Type B pancreatic cell (in vitro differentiated cells): ENCODE measurements at places on chromosomes 1 and 21. TPM values are rescaled to one million over a fixed set of nuclear protein-coding genes. Genes with fewer than 3 reads are reported as not detected.

The TCHH gene
- total RNA-seq, result 0.07 and 7.0 TPM in 2 replicates

The PIK3CD gene
- total RNA-seq, result 1.7 and 1.8 TPM in 2 replicates

The SFN gene
- 27.7 and 86.8 TPM in 2 replicates for total RNA-seq

The ATP1A4 gene
- 0.27 and 1.3 TPM in 2 replicates for total RNA-seq

The RSPH1 gene
- 2.1 and 5.2 TPM in 2 replicates for total RNA-seq

DNA sequence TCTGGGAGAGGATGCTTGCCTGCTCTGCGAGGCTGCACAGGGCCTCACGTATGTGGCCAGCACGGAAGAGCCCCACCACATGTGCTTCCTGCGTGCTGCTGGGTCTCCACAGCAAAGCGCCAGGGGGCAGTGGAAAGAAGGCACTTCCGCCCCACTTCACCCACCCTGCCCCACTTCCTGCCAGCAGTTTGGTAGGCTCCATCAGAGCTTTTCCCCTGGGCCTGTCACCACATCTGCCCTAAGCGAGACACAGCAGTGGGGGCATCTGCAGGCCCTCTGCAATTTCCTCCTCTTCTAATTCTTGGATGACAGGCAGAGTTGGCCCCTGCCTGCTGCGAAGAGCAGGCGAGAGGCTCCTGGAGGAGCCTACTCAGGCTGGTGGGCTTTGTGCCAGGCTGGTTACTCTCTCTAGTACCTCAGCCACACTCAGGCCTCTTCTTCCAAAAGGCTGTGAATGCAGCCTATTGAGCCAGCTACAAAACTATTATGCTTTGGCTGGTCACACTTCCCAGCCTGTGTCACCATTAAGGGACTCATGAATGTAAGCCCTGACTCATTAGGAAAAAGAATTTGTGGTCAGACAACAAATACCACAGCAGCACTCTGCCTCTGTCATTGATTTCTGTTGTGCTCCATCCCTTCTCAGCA lies 25.0 kb downstream of the CD244 start:
- DNase-seq, result no peak
- no peaks in the 10 kb centered on the region for H3K36me3 ChIP-seq
- no peak overlapping the region for H3K4me3 ChIP-seq

DNA sequence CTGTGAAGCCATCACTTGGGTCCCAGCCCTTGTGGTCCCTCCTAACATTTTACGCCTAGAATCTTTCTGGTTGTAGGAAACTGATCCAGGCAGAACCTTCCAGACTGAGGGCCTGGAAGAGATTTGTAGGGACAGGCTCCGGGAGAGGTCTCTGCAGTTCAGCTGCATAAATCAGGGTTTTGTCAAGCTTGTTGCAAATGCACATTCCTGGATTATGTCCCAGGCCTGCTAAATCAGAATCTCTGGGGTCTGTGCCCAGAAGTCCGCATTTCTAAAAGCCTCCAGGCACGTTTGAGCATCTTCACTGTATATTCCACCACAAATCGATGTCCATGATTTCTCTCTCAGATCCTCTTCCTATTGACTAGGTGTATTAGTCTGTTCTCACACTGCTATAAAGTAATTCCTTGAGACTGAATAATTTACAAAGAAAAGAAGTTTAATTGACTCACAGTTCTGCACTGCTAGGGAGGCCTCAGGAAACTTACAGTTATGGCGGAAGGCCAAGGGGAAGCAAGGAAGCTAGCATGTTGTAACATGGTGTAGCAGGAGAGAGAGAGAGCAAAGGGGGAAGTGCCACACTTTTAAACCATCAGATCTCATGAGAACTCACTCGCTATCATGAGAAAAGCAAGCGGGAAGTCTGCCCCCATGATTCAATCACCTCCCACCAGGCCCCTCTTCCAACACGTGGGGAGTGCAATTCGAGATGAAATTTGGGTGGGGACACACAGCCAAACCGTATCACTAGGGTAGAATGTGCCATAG lies 1.2 kb upstream of the FHAD1 start:
- no peak overlapping the region for H3K27ac ChIP-seq
- peaks cover 42% of the 10 kb centered on the region for H3K4me1 ChIP-seq
- no peak for DNase-seq
- peaks cover 3% of the 10 kb centered on the region for H3K36me3 ChIP-seq
- peak overlapping the region; percentile 84 for H3K4me3 ChIP-seq

- no peaks in the 10 kb centered on the region for H3K4me1 ChIP-seq
- no peaks in the 10 kb centered on the region for H3K36me3 ChIP-seq
- H3K27me3 ChIP-seq, result peaks cover 3% of the 10 kb centered on the region
- H3K27ac ChIP-seq, result no peak overlapping the region
- no peak for DNase-seq
- H3K4me3 ChIP-seq, result no peak overlapping the region
Observed at GRCh38 chr1:234250747-234251146, 122.5 kb upstream of the COA6 start.

DNA sequence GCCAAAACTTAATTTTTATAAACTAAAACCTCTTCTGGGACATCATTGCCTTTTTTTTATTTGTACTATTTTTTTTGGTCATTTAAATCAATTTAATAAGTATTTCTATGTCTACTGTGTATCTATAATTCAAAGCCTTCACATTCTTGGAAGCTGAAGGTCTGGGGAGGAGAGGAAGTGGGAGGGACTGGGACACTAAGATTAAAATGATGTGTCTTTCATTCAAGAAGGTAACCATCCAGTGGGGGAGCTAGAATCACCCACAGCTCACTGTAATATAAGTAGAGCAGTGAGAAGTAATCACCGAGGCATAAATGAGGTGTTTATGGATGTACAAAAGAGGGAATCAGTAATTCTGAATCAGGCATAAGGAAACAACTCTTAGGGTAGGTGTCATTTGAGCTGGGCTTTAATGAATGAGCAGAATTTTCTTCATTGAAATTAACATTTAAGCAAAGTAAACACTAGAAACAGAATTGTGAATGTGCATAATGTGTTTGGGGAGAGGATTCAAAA lies 52.8 kb downstream of the PTGER3 start:
- H3K36me3 ChIP-seq, result no peaks in the 10 kb centered on the region
- H3K4me1 ChIP-seq, result no peaks in the 10 kb centered on the region
- DNase-seq, result no peak
- no peak overlapping the region for H3K27ac ChIP-seq
- peaks cover 22% of the 10 kb centered on the region for H3K27me3 ChIP-seq
- H3K4me3 ChIP-seq, result no peak overlapping the region

GRCh38 chr1:218242171-218242570 lies 42.9 kb upstream of the RRP15 start:
- no peaks in the 10 kb centered on the region for H3K4me1 ChIP-seq
- no peak overlapping the region for H3K27ac ChIP-seq
- no peak for DNase-seq
- H3K36me3 ChIP-seq, result no peaks in the 10 kb centered on the region

DNA sequence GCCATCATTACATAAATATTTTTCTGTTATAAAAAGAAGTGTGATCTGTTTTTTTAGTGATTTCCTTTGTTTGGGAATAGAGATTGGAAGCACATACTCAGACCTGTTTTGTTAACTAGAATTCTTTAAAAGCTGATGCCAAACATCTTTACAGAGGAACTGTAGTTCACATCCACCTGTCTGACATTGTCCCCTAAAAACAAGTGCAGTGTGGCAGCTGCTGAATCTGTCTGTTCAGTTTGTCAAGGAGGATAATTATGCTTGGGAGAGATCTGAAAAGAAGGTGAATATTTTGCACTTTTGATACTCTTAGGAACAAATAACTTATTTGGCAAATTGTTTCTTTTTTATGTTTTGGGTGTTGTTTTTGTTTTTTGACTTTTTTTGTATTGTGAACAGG lies 13.6 kb downstream of the AGMAT start:
- no peak for DNase-seq
- peaks cover 22% of the 10 kb centered on the region for H3K36me3 ChIP-seq
- no peak overlapping the region for H3K4me3 ChIP-seq
- no peak overlapping the region for H3K27ac ChIP-seq
- no peaks in the 10 kb centered on the region for H3K27me3 ChIP-seq

- no peaks in the 10 kb centered on the region for H3K27me3 ChIP-seq
- no peak overlapping the region for H3K27ac ChIP-seq
- H3K36me3 ChIP-seq, result no peaks in the 10 kb centered on the region
- no peak overlapping the region for H3K4me3 ChIP-seq
- peaks cover 4% of the 10 kb centered on the region for H3K4me1 ChIP-seq
Observed at GRCh38 chr21:27424601-27425000, 457.7 kb upstream of the ADAMTS5 start.

DNA sequence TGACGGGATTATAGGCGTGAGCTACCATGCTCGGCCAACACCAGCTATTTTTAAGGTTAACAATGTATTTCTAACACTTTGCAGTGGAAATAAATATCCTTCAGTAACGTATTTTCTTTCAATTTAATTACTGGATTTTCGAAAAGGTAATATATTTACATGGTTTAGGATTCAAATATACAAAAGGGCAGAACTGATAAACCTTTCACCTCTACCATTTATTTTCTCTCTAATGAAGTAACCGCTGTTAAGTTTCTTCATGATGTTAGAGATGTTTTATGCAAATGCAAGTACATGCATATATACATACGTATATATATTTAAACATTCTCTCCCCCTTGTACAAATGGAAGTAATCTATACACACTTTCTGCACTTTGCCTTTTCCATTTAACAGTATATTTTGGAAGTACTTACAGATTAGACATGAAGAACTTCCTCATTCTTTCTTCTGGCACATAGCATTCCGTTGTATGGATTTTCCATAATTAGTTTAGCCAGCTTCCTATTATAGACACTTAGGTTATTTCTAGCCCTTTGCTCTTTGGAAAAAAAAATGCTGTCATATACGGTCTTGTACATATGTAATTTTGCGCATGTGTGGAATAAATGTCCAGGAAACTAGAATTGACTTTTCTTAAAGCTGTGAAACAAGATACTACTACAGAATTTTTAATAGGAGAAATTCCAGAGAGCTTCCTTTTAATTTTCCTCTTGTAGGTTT lies 14.9 kb upstream of the HJV start:
- H3K4me1 ChIP-seq, result peaks cover 29% of the 10 kb centered on the region
- H3K36me3 ChIP-seq, result peaks cover 11% of the 10 kb centered on the region
- H3K27ac ChIP-seq, result peak overlapping the region; percentile 99
- H3K4me3 ChIP-seq, result peak overlapping the region; percentile 89

DNA sequence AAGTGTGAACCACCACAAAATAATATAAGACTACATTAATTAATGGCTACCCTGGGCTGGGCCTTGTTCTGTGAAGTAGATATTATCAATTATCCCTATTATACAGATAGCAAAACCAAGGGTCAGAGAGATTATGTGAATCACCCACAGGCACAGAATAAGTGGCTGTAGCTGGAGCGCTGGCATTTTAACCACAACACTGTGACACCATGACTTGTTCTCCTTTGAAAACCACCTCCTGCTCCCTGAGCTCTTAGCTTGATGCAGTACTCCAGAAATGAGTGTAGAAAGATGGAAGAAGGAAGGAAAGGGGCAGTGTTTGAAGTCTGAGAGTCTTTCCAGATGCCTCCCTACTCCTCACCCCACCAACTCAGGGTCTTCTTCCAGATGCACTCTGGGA lies 29.5 kb upstream of the JUN start:
- H3K4me1 ChIP-seq, result peaks cover 50% of the 10 kb centered on the region
- H3K27me3 ChIP-seq, result no peaks in the 10 kb centered on the region
- H3K27ac ChIP-seq, result peak overlapping the region; percentile 98
- H3K4me3 ChIP-seq, result peak overlapping the region; percentile 58
- H3K36me3 ChIP-seq, result no peaks in the 10 kb centered on the region
- no peak for DNase-seq

DNA sequence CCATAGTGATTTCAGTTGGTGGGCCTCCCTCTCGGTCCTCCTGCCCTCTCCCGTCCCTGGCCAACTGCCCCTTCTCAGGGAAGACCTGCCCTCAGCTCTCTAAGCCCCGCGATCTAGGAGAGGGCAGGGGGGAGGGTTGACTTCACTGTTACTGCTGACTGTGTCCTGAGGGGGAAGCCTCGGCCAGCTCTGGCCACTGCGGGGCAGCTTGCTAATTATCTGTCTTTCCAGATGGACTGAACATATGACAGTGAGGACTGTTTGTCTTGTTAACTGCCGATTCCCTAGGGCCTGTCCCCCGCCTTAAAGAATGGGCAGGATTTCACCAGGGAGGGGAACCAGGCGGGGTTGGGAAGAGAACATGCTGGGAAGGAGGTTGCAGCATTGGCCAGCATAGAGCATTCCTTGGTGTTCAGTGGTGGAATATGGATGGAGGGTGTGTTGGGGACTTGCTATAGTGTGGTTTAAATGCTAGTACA lies 22.9 kb downstream of the NIPAL3 start:
- no peak for DNase-seq
- no peak overlapping the region for H3K27ac ChIP-seq
- no peaks in the 10 kb centered on the region for H3K27me3 ChIP-seq
- H3K36me3 ChIP-seq, result peaks cover 3% of the 10 kb centered on the region
- no peak overlapping the region for H3K4me3 ChIP-seq
- peaks cover 21% of the 10 kb centered on the region for H3K4me1 ChIP-seq

- no peak overlapping the region for H3K27ac ChIP-seq
- no peaks in the 10 kb centered on the region for H3K36me3 ChIP-seq
- H3K27me3 ChIP-seq, result no peaks in the 10 kb centered on the region
- H3K4me3 ChIP-seq, result no peak overlapping the region
Observed at GRCh38 chr1:207298186-207298585, 23.3 kb upstream of the CD55 start.

GRCh38 chr1:27436204-27437159 lies 44.1 kb downstream of the GPR3 start:
- peaks cover 13% of the 10 kb centered on the region for H3K36me3 ChIP-seq
- peak overlapping the region; percentile 63 for H3K4me3 ChIP-seq
- H3K27ac ChIP-seq, result peak overlapping the region; percentile 88
- peaks cover 46% of the 10 kb centered on the region for H3K4me1 ChIP-seq
- no peaks in the 10 kb centered on the region for H3K27me3 ChIP-seq

DNA sequence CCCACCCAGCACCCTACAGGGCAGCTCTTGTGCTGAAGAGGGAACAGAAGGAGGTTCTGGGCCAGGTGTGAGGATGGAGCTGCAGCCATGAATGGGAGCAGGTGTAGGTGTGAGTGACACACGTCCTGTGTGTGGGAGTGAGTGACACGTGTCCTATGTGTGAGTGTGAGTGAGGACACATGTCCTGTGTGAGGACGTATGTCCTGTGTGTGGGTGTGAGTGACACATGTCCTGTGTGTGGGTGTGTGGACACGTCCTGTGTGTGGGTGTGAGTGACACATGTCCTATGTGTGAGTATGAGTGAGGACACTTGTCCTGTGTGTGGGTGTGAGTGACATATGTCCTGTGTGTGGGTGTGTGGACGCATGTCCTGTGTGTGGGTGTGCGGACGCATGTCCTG lies 26.4 kb downstream of the MEGF6 start:
- no peak overlapping the region for H3K27ac ChIP-seq
- no peak for DNase-seq
- H3K4me3 ChIP-seq, result no peak overlapping the region
- H3K4me1 ChIP-seq, result peaks cover 10% of the 10 kb centered on the region
- no peaks in the 10 kb centered on the region for H3K36me3 ChIP-seq
- no peaks in the 10 kb centered on the region for H3K27me3 ChIP-seq
